ENCODE measurements at places on chromosomes 11 and 22.

- DNase-seq = no peak
Measured at GRCh38 chr11:79173615-79174014, 267.2 kb downstream of the TENM4 start.

DNA sequence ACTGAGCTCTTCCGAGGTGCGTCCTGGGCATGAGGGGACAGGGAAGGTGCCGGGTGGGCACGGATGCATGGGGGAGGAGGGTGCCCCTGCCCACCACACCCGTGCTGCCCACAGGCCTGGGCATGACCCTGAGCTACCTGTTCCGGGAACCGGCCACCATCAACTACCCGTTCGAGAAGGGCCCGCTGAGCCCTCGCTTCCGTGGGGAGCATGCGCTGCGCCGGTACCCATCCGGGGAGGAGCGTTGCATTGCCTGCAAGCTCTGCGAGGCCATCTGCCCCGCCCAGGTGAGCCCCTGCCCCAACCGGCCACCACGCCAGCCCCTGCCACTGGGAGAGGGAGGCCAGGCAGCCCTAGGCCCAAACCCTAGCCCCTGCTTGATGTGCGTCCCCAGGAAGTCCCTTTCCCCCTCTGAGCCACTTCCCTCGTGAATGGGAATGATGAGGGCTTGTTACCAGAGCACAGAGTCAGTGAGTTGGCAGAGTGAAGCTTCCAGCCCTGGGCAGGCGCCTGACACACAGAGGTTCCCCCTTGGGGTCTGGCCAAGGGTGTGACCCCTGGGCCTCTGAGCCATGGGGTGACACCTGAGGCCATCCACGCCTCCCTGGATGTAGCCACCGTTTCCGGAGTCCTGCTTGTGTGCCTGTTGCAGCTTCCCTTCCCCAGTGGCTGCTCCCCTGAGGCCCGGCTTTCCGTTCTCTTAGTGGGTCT is 2.7 kb downstream of the NDUFS8 start:
- DNase-seq = no peak

DNA sequence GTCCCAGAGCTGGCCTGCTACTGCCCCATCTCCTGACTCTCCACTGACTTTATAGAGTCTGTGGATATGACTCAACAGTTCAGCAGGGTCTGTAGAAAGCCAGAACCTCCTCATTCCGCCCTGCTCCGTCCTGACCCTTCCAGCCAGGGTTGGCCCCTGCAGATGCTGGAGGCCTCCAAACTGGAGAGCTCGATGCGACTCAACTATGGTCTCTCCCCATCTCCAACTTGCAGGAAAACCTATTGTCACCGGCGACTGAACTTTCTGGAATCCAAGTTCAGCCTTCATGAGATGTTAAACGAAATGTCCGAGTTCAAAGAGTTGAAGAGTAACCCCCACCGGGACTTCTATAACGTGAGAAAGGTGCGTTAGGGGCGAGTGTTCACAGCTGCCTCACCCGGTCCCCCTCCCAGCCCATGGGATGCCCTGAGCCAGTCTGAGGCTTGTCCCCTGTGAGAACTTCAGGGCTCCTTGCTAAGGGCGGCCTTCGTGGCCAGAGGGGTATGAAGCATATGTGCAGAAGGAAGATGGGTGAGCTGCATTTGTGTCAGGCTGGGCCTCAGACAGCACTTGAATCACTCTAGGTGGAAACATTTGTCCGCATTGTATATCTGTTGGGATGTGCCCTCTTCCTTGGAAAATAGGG is 32.1 kb downstream of the AMPD3 start:
- no peak for DNase-seq

GRCh38 chr11:70067036-70067435 is 11.1 kb upstream of the ANO1 start:
- no peak for DNase-seq

- no peak for DNase-seq
Measured at GRCh38 chr11:90288212-90288821, 65.5 kb upstream of the CHORDC1 start.

DNA sequence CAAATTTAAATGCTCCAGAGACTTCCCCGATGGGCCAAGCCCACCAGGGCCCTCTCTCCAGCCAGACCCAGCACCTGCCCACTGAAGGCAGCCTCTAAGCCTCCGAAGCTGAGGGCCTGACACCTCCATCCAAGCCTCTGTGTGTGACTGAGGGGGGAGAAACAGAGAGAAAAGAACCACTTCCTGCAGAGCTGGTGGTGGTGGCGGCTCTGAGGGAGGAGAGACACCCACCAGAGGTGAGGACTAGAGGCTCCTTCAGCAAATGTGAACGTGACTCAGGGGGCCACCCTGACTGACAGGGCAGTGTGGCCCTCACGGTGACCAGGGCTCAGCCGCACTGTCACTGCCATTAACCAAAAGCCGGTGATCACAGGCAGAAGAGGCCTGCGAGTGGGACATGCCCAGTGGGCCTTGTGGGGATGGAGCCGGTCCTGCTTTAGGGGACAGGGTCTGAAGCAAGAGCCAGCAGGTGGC is 31.0 kb upstream of the CD5 start:
- no peak for DNase-seq

GRCh38 chr11:3016861-3017260 is 24.7 kb upstream of the NAP1L4 start:
- no peak for DNase-seq

GRCh38 chr11:134880788-134881187 is 468.7 kb upstream of the B3GAT1 start:
- DNase-seq = no peak

GRCh38 chr11:19557720-19558140 is 154.9 kb upstream of the NAV2 start:
- no peak for DNase-seq

- DNase-seq = no peak
Measured at GRCh38 chr11:74818283-74818946, 69.8 kb downstream of the RNF169 start.

DNA sequence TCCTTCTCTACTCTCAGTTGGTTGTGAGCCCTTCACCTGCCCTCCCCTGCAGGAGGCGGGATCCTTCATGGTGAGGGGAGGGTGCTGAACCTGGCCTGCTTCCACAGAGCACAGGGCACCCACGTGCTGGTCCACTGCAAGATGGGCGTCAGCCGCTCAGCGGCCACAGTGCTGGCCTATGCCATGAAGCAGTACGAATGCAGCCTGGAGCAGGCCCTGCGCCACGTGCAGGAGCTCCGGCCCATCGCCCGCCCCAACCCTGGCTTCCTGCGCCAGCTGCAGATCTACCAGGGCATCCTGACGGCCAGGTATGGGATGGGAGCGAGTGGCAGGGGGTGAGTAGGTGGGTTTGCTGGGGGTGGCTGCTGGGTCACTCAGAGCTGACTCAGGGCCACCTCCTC is 6.3 kb downstream of the SSH3 start:
- DNase-seq = no peak
